ENCODE measurements at places on chromosomes 3 and 15.

GRCh38 chr3:71846185-71846584 lies 61.2 kb upstream of the PROK2 start:
- no peak for DNase-seq

DNA sequence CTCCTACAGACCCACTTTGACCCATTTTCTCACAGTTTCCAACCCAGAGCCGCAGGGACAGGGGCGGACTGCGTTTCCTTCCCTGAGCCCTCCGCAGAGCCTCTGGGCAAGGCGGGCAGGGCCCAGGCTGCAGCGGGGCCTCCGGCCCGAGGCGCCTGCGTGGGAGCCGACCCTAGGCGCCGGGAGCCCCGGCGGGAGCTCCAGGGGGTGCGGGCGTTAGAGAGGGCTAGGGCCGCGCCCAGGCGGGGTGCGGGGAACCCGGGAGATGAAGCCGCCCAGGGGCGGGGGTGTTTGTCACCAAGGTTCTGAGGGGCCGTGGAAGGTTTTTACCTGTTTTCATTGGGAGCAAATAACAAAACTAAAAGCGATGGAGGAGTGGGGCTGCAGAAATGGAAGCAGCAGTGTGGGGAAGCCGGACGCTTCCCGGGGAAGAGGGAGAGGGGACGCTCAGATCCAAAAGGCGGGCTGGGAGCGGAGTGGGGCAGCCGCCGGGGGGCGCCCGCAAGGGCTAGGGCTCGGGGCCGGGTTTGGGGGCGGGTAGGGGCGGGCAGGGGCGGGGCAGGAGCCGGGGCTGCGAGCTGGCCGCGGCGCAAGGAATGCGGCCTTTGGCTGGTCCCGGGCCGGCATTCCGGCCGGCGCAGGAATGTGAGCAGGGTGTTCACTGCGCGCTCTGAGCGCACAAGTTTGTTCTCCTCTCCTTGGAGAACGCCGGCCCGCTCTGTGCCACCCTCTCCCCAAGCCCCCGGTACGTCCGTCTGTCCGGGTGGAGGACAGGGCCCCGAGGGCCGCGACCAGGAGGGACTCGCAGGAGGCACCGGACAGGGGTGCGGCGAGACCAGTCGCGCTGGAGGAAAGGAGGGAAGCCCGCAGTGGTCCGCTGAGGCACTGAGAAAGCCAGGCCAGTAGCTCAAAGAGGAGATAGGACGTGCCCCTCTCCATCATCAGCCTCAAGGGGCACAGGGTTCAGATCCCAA lies 61.1 kb downstream of the AMOTL2 start:
- DNase-seq = no peak

DNA sequence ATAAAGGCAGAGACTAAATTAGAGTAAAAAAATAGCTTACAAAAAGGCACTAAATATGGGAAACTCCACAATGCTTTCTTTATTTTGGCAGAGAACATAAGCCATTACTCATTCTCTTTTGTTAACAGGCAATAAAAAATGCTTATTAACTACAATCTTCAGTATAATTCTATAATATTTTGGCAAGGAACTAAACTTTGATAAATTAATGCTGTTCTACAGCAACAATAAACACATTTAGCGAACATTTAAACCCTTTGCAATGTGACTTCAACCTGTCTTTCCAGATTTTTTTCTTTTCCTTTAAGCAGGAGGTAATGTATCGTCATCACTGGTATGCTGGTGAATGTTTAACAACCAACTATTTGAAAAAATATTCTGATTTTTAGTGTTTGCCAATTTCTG lies 42.2 kb upstream of the POU1F1 start:
- no peak for DNase-seq

DNA sequence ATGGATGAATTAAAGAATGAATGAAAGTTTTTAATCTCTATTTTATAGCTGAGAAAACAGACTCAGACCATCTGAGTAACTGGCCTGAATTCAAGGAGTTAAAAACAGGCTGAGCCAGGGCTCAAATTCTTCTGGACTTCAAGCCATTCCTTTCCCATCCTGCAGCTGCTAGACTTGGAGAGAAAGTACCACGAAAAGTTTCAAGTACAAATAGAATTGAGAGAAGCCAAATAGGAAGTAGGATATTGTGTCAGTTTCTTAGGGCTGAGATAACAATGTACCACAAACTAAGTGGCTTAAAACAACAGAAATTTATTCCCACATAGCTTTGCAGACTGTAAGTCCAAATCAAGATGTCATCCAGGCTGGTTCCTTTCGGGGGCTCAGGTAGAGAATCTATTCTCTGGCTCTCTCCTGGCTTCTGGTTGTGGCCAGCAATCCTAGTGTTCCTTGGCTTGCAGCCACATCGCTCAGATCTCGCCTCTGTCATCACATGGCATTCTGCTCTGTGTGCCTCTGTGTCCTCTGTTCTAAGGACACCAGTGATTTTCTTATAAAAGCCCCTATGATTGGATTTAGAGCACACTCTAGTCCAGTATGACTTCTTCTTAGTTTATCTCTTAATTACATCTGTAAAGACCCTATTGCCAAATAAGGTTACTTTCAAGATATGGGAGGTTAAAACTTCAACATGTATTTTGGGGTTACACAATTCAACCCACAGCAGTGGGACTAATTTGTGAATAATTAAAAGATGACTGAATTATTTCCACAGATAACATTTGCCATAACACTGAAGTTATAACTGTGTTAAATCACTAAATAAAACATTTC lies 25.7 kb upstream of the GOLIM4 start:
- DNase-seq = peak; percentile 5

GRCh38 chr15:49706805-49707204 lies 86.0 kb downstream of the DTWD1 start:
- no peak for DNase-seq

GRCh38 chr15:41161336-41161735 lies 45.3 kb upstream of the INO80 start:
- DNase-seq = no peak

- no peak for DNase-seq
These were observed 139.5 kb downstream of the MAGI1 start for GRCh38 chr3:65899226-65899625.

- no peak for DNase-seq
These were observed 167.2 kb upstream of the SLC2A2 start for GRCh38 chr3:171193693-171194092.

DNA sequence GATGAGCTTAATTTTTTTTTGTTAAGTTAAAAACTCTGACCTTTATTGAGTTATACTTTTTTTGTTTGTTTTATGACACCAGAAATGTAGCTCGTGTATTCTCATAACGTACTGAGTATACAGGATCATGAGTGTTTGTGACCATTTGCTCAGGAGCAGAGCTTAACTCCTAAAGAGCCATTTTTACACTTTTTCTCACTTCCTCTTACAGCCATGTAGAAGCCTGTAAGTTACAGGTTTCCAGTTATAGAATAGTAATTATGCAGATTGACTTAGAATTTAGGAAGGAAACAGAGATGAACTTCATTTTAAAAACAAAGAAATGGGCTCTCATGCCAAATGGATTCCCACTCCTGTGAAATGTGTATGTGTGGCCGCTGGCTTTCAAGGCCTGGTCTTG lies 151.7 kb downstream of the MCTP2 start:
- no peak for DNase-seq

GRCh38 chr15:72796515-72797337 lies 13.2 kb upstream of the ADPGK start:
- peak; percentile 11 for DNase-seq

- no peak for DNase-seq
These were observed 30.2 kb downstream of the PPP2R3A start for GRCh38 chr3:135995766-135996165.

GRCh38 chr3:189288348-189289235 lies 116.8 kb downstream of the TPRG1 start:
- no peak for DNase-seq

DNA sequence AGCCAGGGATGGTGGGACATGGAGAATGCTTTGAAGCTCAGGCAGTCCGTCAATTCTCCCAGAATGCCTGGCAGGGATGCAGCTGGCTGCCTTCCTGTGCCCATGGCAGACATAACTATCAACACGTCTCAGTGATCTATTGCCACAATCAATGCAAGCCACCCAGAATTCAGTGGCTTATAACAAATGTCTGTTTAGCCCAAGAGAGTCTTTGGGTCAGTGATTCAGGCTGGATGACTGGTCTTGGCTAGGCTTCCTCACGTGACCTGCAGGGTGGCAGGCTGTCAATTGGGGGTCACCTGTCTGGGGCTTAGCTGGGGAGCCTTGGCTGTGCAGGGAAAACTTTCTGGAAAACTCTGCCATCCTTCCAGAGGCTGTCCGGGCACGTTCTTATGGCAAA lies 213.1 kb upstream of the LRRFIP2 start:
- DNase-seq = no peak

- no peak for DNase-seq
These were observed 168.2 kb downstream of the TP63 start for GRCh38 chr3:189799366-189799765.

DNA sequence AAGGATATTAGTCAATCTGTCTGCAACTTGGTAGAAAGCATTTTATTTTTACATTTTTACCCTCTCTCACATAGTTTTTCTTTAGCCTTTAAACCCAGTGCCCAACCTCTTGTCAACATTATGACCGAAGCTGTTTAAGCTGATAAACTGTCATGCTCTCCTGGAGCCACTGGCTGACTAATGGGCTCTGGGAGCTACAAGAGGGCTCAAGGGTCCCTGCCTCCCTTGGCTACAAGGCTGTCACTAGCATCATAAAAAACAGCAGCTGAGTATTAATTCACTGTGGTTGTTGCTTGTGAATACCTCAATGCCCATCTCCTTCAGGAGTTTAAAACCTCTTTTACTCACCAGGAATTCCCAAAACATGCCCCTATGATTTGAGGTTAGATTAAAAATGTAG lies 237.9 kb downstream of the ZMAT3 start:
- no peak for DNase-seq

DNA sequence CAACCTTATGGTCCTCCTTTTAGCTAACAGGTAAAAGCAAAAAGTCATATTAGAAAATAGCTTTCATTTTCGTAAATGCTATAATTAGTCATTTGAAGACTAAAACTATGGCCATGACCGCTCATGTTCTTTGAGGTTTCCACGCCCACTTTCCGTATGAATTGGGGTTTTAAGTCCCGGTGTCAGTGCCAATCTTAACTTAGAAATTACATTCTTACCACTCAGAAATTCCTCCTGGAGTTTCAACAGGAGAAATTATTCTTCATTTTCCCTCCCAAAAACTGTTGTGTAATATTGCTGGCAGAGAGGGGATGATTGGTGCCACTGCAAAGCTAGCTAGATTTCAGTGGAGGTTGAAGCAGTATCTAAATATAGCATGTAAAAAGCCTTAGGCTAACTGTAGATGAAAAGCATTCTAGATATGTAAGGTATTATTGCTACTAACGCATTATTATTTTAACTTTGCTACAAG lies 71.0 kb upstream of the MDFIC2 start:
- no peak for DNase-seq

DNA sequence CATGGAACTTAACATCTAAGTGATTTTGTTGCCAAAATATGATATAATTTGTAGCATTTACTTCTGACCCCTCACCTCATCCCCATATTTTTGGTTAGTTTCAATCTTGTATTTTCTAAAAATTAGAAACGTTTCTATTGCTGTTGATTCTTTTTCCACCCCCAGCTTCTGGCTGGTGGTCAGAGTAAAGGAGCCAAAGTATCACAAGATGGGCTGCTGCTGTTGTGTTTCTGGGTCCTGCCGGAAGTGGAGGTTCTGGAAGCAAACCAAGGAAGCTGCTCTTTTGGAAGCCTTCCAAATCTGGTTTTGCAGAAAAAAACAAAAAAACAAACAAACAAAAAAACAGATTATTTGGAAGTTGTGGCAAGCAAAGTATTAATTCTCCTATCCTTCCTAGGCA lies 221.1 kb upstream of the P2RY1 start:
- DNase-seq = no peak

DNA sequence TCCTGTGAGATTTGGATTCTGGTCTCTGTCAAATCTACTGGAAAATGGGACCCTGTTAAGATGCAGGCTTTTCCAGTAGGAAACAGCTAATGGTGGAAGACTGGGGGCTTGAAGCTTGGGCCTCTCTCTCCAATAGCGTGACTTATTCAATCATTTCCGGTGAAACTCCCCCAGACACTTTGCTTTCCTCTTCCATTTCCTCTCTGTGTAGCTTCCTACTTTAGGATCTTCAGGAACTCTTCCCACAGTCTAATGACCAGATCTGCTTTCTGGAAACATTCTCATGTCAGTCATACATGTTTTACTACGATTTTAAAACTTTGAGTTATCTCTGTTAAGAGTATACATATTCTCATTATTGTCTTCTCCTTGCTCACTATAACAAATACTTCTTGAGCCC lies 28.0 kb upstream of the TPRG1 start:
- no peak for DNase-seq
